ENCODE measurements at places on chromosomes 7 and 10. TPM values are rescaled to one million over a fixed set of nuclear protein-coding genes. Genes with fewer than 3 reads are reported as not detected.

FAM237B gene
- not detected for total RNA-seq

GPR37 gene
- not detected for total RNA-seq

ZP3 gene
- not detected for total RNA-seq

NEUROD6 gene
- not detected for total RNA-seq

SEMA3E gene
- not detected for total RNA-seq

Data from Karpas-422 (cell line).